Heart right ventricle (tissue), 16 donors: ENCODE measurements at places on chromosomes 4 and X. TPM values are rescaled to one million over a fixed set of nuclear protein-coding genes. Genes with fewer than 3 reads are reported as not detected.

The ENPP6 gene
- 0.15 TPM for total RNA-seq

The MAOA gene
- 101 TPM for total RNA-seq

The NPY2R gene
- total RNA-seq, result not detected

The CYSLTR1 gene
- total RNA-seq, result 2.2 TPM

The TCP11X2 gene
- not detected for total RNA-seq

The LDB2 gene
- total RNA-seq, result 18.3 TPM

The ADGRL3 gene
- 2.5 TPM for total RNA-seq

The PRRG1 gene
- 15.9 TPM for total RNA-seq

The DGKK gene
- total RNA-seq, result not detected

The ATOH1 gene
- not detected for total RNA-seq

The LRP2BP gene
- total RNA-seq, result 1.5 TPM

The PABPC1L2B gene
- total RNA-seq, result not detected

The GAGE12J gene
- total RNA-seq, result not detected

The RAB40AL gene
- total RNA-seq, result not detected

The ELF4 gene
- 3.0 TPM for total RNA-seq

The PLXNB3 gene
- 5.3 TPM for total RNA-seq

The AIMP1 gene
- total RNA-seq, result 36.0 TPM

The SNCA gene
- total RNA-seq, result 15.3 TPM

The ADRA2C gene
- total RNA-seq, result 6.6 TPM

The RWDD4 gene
- 14.5 TPM for total RNA-seq

The REST gene
- total RNA-seq, result 24.9 TPM
